ENCODE measurements at places on chromosomes 3 and 15.

DNA sequence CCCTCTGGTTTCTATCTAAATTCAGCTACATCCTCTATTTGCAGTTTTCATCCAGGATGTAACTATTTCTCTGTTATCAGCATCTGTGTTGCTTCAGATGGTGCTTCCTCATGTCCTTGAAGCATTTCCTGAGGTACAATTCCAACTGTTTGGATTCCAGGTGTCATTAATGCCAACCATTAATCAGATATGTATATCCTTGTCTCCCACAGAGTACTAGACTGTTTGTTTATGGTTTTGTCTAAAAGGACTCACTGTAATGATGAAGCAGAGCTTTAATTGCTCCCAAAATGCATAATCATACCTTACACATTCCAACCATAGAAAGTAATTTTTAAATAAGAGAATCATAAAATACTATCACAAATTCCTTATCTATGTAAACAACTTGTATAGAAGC, 288.5 kb upstream of the MME start:
- no peak for DNase-seq

DNA sequence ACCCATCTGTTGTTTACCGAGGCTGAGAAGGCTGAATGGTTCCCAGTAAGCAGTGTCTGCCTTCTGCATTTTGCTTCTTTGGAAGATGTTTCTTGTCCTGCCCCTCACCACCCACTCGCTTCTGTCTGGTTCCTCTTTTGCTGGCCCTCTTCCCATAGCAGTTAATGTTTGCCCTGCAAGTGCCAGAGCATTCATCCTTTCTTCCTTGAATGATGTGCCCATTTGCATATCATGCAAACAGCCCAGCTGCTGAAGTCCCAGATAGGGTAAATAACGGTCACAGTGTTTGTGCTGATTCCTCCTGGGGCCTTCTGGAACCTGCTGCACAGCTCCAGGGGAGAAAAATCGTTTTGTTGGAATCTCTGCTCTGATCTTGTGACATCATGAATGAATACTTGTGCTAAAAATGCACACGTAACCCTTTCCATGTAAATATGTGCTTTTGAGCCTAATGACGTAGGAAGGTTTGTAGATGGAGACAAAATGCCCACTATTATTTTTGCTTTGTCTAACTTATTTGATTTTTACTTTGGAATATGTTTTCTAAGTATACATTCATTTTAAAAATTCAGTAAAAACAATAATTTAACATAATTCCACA, 381.0 kb downstream of the SOX2 start:
- DNase-seq, result no peak

DNA sequence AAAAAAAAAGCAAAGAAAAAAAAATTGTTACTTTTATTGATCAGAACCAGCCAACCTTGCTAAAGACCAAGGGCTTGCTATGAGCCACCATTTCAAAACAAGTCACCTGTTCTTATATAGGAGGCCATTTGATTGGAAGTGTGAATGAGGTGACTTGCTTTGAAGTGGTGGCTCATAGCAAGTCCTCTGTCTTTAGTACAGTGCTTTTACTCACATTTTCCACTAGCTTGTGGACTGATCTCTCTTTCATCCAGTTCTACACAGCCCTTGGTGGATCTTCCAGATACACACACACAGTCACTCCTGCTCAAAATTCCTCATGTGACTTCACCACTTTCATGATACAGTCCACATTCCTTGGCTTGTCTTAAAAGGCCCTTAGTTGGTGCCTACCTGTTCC, 13.5 kb downstream of the CLSTN2 start:
- DNase-seq, result no peak

- DNase-seq, result no peak
Observed at GRCh38 chr3:142946861-142947260, 16.6 kb downstream of the PAQR9 start.

GRCh38 chr3:30872879-30873278, 21.6 kb downstream of the GADL1 start:
- DNase-seq, result no peak

GRCh38 chr3:177084616-177085015, 112.7 kb downstream of the TBL1XR1 start:
- DNase-seq, result no peak

DNA sequence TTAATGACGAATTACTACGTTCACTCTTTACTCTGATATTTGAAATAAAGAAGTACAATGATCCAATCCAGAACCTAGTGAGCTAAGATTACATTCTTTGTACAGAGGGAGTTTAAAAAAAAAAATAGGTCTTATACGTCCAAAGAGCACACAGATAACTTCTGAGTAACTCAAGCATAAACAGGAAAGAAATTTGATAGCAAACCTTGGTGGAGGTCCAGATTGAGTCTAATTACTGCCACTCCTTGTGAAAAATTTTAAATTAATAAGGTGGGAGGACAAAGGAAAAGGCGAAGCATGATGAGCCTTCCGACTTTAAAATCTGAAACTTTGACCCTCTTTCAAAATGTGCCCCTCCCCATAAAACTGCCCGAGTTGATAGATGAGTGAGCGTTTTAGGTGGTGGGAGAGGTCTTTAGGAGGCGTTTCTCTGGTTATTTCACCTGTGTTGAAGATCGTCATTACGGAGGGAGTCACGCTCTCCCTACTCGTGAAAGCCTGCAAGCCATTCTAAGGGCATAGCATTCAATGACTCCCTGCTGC, 127.0 kb upstream of the ROBO2 start:
- no peak for DNase-seq

DNA sequence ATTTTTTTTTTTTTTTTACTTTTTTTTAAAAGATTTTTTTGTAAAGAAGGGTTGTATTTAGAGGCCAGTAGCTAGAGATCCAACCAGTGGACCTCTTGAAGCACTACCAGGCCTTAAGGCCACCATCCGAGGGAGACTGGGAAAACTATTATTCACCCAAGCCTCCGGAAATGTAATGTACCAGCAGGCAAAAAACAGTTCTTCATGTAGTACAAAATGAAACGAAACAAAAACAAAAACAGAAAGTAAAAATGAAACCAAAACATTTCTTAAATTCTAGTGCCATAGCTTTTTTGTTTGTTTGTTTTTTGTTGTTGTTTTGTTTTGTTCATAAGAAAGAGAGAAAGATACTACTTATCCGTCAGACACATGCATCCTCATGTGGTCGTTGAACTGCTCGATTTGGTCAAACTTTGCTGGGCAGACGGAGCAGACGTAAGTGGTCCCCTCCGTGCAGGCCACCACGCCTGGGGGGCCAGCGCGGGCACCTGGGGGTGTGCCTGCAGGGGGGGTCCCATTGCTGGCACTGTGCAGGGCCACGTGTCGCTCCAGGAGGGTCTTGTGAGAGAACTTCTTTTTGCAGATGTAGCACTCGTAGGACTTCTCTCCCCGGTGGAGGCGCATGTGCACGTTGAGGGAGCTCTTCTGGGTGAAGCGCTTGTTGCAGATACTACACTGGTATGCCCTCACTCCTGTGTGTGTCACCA, 45.0 kb downstream of the TIGIT start:
- no peak for DNase-seq

DNA sequence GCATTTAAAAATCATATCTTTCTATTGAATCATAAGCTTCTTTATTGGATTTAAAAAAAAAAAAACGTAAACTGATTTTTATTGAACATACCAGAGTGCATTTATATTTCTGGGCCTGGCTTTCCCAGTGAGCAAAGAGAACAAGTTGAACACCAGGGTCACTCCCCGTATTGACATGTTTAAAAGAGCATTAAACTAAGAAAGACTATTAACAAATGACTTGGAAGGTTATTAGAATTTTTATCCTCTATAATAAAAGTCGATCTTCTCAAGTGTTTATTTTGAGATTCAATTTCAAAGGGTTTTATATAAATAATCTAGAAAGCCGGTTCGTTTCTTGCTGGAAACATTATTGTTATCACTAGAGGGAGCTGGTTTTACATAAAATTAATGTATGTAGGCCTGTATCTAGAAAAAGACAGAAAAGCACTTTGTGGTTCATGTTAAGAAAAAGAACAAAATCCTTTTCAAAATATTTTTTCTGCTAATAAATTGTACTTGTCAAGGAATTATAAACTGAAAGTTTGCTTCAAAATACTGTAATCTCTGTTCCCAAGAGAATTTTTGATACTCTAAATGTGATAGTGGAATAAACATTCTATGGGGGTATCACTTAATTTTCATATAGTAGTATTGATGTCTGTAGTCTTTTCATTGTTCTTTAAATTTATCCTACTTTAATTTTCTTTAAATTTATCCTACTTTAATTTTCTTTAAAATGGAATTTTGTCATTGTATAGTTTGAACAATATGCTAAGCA, 321.8 kb upstream of the MME start:
- no peak for DNase-seq

DNA sequence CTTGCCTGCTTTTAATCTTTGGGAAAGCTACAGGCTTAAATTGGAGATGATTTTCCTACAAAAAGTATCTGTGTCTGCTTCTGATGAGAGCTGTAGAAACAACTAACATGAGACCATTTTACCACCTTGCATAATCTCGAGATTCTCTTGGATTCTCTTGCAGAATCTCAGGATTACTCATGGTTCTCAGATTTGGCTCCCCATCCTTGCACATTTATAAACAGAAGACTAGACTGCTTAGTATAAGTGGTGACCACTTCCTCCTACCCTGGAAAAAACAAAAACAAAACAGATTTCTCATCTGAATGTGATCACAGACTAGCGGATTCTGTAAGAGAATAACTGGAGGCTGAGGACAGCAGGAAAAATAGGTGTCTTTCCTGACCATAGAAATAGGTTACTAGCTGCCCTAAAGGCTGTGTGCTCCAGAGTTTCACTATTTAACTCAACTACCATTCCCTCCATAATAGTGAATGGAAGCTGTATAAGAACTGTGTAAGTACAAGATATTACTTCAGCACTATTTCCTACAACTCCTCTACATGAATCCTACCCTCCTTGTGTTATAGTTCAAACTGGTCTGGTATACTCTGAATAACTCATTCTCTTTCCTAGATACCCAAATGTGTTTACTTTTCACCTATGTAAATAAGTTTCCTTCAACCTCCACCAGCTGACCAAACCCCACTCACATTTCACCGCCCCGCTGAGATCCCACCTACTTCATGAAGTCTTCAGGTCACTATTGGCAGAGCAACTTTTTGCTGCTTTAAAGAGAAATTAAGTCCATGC, 122.2 kb upstream of the C2CD4B start:
- DNase-seq, result no peak

- no peak for DNase-seq
Observed at GRCh38 chr3:117910820-117911521, 1123.7 kb downstream of the IGSF11 start.

GRCh38 chr15:87045746-87046145, 966.1 kb downstream of the AGBL1 start:
- DNase-seq, result no peak

DNA sequence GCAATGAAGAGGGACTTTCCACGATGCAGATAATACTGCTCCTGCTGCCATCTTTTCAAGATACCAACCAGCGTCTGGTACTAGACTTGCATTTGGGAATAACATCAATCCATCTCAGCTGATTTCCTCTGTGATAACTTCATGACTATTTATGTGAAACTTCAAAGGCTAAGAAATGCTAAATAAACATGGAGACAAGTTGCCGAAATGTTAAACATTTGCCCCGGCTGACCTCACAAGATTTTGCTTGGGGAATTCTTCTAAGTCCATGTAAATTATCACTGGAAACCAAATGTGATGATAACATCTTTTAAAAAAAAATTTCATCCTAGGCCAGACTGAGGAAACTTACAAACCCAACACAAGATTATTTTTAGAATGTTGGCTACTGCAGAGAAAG, 185.8 kb upstream of the PRICKLE2 start:
- no peak for DNase-seq

- DNase-seq, result no peak
Observed at GRCh38 chr3:46500656-46501635, 3.2 kb downstream of the RTP3 start.

GRCh38 chr3:113275929-113276750, 64.8 kb downstream of the BOC start:
- DNase-seq, result no peak

DNA sequence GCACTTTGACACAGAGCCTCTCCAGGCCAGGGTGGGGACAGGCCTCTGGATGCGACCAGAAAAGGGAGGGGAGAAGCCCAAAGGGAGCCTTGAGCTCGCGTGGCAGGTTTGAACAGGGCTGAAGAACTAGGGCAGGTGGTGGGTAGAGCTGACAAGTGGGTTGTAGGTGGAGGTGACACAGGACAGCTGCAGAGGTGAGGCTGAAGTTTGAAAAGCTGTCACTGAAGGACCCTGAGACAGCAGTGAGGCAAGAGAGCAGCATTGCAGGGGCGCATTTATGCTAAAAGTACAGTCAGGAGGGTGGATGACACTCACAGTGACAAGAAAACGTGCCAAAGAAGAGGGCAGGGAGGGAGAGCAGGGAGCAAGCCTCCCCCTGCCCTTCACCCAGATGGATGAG, 21.8 kb upstream of the EPB42 start:
- no peak for DNase-seq

DNA sequence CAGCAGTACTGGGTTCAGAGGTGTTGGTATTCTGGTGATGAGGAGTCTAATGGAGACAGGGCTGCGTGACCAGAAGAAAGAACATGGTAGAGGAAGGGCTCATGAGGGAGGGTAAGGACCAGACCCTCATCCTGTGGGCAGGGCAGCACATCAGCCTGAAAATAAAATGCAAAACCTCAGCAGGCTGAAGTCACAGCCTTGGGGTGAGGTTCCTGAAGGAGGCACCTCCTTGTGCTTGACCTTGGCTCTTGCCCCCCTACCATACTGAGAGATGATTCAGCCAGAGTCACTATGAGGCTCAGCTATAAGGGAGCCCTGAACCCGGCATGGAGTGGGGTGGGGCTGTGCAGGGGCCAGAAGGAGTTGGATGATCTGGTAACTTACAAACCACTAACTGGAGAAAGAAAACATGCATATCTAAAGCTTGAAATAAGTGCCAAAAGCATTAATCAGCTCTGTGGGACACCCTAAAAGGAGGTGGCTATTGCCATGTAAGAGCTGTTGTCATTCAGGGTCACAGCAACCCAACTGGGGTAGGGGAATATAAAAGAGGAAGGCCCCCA, 60.2 kb downstream of the CORO2B start:
- no peak for DNase-seq

DNA sequence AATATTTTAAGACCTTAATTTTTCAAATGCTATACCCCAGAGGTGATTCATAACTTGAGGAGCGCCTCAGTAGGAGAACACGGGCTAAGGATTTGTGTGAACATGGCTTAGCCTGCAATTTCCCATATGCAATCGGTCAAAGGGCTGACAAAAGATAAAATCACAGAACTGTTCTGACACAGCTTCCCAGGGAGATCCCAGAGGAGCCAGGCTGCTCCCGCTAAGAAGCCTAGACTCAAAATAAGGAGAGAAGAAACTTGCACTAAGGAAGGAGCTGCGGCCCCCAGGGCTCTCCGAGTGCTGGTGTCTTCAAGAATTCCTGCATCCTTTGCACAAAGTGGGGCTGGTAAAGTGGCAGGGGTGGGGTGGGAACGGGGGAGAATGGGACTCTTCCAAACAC, 106.3 kb upstream of the DLG1 start:
- DNase-seq, result no peak

All from upper lobe of left lung (tissue), 6 donors.